Osteocyte (in vitro differentiated cells): ENCODE measurements at places on chromosomes 3 and 15. TPM values are rescaled to one million over a fixed set of nuclear protein-coding genes. Genes with fewer than 3 reads are reported as not detected.

The C3orf52 gene
- 1.0 and 1.4 TPM in 2 replicates for total RNA-seq

The MUC20 gene
- total RNA-seq, result 6.2 and 7.6 TPM in 2 replicates

The AGTR1 gene
- total RNA-seq, result 2.0 and 2.1 TPM in 2 replicates

The IL5RA gene
- total RNA-seq, result not detected in 2 replicates

The SAXO2 gene
- total RNA-seq, result 1.4 and 2.0 TPM in 2 replicates

The SLC22A13 gene
- total RNA-seq, result 0.99 and 1.2 TPM in 2 replicates

The DUOXA1 gene
- not detected in 2 replicates for total RNA-seq

DNA sequence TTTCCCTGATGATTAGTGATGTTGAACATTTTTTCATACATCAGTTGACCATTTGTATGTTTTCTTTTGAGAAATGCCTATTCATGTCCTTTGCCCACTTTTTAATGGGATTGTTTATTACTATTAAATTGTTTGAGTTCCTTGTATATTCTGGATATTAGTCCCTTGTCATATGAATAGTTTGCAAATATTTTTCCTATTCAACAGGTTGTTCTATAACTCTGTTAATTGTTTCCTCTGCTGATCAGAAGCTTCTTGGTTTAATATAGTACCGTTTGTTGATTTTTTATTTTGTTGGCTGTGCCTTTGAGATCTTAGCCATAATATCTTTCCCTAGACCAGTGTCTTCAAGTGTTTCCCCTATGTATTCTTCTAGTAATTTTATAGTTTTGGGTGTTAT is 189.0 kb upstream of the RARB start:
- DNase-seq, result no peak

DNA sequence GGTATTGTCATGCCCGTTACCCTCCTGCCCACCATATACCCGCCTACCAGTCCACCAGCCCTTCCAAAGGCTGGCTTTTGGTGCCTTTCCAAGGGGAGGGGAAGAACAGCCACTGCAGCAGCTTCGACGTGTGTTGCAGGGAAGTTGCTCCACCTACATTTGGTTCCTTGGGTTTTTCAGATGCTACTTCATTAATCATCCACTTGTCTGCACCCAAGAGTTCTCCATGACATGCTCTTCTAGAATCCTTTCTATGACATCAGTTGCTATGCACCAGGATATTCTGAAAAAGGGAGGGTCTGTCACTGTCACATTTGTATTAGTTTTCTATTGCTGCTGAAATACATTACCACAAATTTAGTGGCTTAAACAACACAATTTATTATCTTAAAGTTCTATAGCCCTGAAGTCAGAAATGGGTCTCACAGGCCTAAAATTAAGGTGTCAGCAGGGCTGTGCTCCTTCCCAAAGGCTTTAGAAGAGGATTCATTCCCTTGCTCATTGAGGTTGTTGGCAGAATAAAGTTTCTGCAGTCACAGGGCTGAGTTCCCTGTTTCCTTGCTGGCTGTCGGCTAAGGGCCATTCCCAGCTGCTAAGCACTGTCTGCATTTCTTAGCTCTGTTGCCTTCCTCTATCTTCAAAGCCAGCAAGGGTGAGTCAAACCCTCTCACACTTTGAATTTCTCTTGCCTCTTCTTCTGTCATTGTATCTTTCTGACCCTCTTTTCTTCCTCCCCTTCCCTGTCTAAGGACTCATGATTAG is at the start of gene LYZL4:
Gene LYZL4 (minus strand): TSS at position 241 of the 762 bp plus-strand sequence. CDS start 3,359 bp downstream, outside the sequence.
- DNase-seq, result no peak

DNA sequence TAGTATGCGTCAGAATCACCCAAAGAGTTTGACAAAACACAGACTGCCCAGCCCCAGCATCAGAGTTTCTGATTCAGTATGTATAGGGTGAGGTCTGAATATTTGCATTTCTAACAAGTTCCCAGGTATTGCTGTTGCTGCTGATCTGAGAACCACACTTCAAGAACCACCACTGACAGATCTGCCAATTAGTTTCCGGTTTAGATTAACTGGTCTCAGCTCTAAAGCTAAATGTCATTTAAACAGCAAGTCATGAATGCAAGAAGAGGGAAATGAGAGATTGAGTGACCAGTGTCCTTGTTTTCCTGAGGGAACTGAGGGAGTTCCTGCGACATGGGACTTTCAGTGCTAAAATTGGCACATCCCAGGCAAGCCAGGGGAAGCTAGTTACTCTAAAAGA is 305.0 kb downstream of the ZNF385D start:
- no peak for DNase-seq

- no peak for DNase-seq
Measured at GRCh38 chr3:161222662-161223061, 1.6 kb downstream of the NMD3 start.

DNA sequence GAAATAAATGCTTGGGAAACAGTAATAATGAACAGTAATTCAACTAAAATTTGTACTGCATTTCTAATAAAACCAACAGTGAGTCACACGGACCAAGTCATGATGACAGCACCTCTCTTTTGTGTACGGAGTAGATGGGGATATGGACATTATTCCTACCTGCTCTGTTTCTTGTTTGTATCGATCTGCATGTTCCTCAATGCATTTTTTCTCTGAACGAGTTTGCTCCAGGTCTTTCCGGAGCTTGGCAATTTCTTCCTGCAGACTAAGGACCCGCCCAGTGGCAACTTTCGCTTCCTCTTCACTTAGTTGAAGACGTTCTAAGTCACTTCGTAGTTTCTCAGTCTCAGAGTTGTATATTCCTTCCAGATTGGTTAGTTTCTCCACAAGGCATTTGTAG is 74.4 kb upstream of the MYO5C start:
- no peak for DNase-seq

DNA sequence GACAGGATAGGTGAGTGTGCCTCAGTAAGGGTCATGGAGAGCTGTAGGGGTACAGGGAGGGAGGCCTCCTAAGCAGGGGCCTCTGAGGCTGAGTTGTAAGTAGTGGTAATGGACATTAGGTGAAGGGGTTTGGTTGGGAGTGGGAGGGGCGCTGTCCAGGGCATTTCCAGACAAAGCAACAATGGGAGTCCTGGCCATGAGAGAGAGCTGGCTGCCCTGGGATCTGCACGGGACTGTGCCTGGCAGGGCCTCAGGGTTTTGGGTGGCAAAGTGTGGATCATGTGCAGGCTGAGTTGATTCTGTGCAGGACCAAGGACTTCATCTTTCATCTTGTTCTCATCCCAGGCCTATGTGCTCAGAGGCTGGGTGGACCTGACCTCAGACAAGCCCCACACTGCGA is 4.6 kb downstream of the TTC21A start:
- DNase-seq, result no peak

DNA sequence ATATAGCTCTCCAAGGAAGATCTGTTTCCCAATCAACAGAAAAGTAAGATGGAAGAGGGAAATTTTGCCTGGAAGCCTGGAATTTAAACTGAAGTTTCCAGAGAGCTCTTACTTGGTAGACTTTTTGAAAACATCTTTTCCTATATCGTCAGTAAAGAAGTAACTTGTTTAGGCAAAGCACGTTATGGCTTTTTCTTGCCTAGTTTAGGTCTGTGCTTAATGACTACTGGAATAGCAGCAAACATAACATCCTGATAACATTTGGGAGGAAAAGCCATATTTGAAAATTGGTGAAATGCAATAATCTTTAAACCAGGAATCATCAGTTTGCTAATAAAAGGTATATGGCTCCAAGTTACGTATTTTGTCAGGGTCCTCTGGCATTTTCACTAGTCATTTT is 160.4 kb upstream of the CGNL1 start:
- DNase-seq, result no peak

GRCh38 chr15:88688394-88688933 is 49.6 kb downstream of the ISG20 start:
- no peak for DNase-seq

- no peak for DNase-seq
Measured at GRCh38 chr3:128464188-128464587, 2.5 kb downstream of the DNAJB8 start.

- no peak for DNase-seq
Measured at GRCh38 chr15:35822153-35822552, 276.2 kb upstream of the DPH6 start.

DNA sequence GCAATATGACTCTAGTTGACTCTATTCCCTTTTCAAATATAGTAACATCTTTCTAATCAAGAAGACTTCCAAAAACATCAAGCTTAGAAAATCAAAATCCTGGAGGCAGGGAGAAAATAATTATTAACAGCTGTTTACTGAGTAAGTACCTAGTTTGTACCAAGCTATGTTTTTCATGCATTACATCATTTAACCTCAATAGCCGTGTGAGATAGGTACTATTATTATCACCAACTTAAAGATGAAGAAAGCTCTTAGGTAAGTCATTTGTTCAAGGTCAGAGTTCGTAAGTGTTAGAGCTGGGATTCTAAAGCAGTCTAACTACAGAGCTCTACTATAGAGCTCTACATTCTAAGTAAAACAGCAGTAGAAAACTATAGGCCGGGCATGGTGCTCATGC is 41.6 kb downstream of the GSK3B start:
- no peak for DNase-seq

DNA sequence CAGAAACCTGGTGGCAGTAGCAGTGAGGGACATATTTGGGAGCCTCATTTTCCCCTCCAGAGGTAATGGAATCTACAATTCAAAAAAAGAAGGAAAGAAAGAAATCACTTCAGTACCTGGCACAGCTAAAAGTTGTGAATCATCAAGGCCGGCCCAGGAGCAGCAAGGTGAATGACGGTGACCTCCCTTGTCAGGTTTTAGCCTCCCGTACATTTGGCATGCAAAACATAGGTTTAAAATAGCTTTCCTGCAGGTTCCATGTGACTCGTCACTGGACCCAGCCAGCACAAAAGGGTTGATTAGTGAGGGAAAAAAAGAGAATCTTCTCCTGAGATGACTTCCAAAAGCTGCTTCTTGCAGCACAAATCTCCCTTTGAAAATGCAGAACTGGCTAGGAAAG is 394.2 kb downstream of the LSAMP start:
- DNase-seq, result no peak

DNA sequence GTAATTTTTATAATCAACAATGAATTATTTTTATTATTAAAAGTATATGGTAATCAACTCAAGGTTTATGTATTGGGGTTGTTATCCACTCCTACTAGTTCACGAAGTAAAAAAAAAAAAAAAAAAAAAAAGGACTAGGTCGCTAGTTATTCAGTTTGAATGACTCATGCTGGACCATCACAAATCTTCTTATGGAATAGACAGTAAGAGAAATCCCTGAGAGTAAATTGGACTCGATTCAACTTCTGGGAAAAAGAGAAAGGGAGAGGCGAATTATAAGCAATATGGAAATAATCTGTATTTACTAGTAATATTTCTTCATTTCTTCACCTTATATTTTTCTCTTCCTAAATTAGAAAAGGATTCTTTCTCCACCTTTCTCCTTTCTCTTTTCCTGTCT is 2.0 kb downstream of the MYEF2 start:
- DNase-seq, result no peak

DNA sequence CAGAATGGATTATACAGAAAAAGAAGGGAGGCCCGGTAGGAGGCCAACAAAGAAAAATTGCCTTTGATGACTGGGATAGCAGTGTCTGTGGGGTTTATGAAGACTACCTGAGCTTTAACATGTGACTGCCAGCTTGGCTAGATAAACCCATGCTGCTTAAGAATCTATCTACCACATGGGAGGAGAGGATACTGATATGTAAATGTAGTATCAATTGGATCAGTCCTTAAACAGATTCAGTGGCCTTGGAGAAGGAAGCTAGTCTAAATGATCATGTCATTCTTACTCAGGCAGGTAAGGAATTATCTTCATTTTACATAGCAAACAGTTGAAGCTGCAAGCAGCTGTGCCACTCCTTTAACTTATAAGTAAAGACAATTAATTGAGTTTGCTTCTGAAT is 50.0 kb upstream of the SYNPR start:
- no peak for DNase-seq

DNA sequence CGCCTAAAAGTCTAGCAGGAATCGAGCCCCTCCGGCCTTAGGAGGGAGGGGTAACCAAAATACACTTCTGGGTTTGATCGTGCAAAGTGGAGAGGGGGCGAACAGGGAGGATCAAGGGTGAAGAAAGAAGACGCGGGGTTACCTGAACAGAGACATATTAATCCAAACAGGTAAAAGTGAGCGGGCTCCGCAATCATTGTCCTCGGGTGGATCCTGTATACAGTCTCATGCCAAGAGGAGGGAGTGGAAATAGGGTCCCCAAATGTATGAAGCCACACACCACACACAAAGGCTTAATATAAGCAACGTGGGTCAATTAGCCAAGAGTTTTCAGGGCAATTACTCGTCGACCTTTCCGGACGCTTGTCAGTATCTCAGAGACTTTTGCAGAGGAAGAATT is 749.5 kb downstream of the ROBO1 start:
- no peak for DNase-seq
